SHP77 treated with DMSO at 0.1 percent for 48 hours (cell line): ENCODE measurements at places on chromosomes 3 and 15.

DNA sequence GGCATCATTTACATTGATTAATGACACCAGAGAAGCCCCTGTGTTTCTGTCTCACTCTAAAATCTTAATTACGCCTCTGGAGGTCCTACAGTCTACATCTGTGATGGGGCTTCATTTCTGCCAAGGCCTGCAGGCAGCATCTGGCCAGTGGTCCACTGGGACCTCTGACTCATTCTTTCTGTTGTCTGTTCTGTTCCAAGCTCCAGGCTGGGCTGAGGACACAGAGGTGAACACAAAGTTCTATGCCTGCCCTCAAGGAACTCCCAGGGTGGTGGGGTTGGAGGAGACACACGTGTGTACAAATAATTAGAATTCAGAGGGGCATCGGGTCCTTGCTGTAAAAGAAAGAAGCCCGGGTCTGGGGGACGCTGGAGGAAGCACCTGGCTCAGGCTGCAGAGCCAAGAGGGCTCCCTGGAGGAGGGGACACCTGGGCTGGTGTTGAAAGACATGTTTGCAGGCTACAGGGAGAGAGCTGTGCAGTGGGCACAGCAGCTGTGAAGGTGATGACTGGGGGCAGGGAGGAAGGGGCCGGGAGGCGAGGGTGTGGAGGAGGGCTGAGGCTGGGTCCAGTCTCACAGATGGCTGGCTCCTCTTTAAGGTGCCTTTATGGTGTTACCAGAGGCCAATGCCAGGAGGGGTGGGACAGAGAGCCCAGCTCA, 103.3 kb upstream of the PRR23E start:
- DNase-seq = no peak

DNA sequence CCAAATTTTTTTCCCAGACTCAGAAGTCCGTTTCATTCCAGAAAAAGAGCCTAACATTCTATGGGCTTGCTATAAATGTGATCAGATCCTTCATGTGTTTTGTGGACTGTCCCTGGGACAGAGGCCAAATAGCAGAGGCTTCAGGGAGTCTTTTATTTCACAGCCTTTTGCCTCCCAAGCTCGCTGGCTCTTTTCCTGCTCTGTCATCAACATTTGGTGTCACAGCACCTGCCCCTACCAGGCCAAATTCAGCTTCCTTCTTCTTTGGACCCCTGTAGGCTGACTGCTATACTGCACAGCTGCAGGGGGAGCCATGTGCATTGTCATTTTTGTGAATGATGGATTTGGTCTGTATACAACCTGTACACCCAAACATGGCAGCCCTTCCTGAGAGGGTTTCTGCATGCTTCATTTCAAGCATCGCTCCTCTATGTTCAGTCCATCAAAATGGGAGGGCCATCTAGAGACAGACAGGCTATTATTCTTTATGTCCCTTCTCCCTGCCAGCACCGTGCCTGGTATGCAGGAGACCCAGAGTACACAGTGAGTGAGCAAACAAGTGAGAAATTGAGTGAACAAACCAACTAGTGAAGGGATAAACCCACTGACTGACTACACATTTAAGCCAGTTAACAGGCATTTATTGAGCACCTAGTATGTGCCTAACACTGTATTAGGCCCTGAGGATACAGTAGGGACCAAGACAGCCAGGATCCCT, 17.9 kb upstream of the RPP14 start:
- DNase-seq = no peak

- DNase-seq = no peak
Measured at GRCh38 chr3:53845103-53845880, 927 bp downstream of the CHDH start.

DNA sequence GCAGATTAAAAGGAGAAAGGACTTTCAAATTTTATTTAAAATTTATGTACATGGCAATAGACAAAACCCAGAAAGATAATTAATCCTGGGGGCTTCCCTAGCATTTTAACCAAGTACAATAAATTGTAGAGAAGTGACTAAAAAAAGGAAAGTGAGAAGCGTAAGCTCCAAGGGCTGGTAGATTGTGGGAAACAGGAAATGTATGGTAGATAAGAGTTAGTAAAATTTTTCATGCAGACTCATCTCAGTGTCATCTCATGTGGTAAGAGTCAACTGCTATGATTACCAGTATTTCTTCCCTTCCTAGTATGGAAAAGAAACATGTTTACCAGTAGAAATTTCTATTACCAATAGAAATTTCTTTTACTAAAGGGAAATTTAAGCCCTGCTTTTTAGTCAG, 464.3 kb upstream of the AGTR1 start:
- no peak for DNase-seq
